Naive thymus-derived CD8-positive, alpha-beta T cell (primary cell): ENCODE measurements at places on chromosomes 13 and 19. TPM values are rescaled to one million over a fixed set of nuclear protein-coding genes. Genes with fewer than 3 reads are reported as not detected.

Gene RLN3
- polyA plus RNA-seq, result not detected

Gene KASH5
- not detected for polyA plus RNA-seq

Gene ATP8B3
- polyA plus RNA-seq, result 0.52 TPM

Gene PROZ
- not detected for polyA plus RNA-seq

Gene PCP2
- polyA plus RNA-seq, result not detected

Gene SMIM24
- polyA plus RNA-seq, result 0.43 TPM

Gene ZSCAN18
- 30.0 TPM for polyA plus RNA-seq

DNA sequence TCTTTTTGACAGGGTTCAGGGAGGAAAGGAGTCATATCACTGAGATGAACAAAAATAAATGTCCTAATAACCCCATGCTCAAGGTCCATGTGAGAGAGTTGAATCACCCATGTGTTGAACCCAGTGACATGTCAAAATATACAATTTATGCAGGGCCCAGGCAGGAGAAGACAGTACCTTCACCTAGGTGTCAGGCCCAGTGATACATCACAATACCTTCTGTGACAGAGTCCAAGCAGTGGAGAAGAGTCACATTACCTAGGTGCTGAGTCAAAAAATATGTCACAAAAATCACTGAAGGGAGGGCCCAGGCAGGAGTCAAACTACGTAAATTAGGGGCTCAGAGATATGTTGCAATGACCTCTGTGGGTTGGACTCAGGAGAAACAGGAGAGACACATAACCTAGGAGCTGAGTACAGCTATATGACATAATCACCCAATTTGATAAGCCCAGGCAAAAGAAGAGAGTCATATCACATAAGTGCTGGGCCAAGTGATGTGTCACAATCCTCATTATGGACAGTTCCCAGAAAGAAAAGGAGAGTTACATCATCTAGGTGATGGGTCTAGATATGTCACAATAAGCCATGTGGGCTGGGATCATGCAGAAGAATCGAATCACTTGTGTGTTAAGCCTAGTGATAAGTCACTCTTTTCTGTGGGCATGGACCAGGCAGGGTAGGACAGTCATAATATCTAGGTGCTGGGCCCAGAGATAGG is 13.8 kb upstream of the ZNF724 start:
- DNase-seq, result no peak

- DNase-seq, result no peak
These were observed 10.2 kb downstream of the CEACAM18 start for GRCh38 chr19:51488491-51488890.

- DNase-seq, result no peak
These were observed 1.4 kb downstream of the GGN start for GRCh38 chr19:38386300-38386970.

- no peak for DNase-seq
These were observed 2.7 kb downstream of the ZSCAN18 start for GRCh38 chr19:58095328-58095727.

DNA sequence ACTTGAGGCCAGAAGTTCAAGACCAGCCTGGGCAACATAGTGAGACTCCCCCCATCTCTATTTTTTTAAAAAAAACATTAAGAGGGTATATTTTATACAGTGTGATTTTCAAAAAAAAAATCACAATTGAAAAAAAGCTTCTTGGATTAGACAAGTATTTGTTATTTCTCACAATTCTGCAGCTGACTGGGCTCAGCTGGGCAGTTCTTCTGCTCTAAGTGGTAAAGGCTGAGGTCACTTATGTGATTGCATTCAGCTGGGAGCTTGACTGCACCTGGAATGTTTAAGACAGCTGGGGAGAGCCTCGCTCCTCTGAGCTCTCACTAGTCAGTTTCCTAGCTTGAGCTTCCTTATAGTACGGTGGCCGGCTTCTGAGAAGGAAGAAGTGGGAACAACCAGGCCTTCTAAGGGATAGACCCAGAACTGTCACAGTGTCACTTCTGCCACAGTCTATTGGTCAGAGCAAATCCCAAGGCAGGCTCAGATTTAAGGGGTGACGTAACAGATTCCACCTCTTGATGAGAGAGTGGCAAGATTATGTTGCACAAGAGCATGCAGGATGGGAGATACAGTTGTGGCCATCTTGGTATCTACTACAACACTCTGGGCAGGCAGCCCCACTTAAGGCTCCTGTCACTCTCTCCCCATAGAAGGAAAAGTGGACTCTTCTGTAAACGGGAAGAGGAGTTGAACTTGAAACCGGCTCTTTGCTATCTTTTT is 19.7 kb upstream of the IRGC start:
- no peak for DNase-seq

GRCh38 chr13:53326716-53327115 is 298.1 kb downstream of the OLFM4 start:
- no peak for DNase-seq

GRCh38 chr19:18090545-18091216 is 3.9 kb upstream of the IL12RB1 start:
- DNase-seq, result no peak

DNA sequence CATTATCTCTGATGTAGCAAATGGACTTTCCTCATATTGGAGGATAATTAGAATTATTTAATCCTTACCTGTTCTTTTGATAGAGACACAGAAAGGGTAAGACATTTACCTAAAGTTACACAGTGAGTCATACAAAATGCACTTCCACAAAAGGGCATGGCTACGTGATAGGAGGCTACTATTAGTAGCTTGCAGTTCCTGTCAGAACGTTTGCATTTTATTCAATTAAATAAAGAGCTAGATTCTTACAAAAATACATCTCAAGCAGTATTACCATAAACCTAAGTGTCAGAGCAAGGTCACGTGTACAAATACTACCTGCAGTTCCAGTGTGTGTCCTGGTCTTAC is 120.6 kb downstream of the ESD start:
- no peak for DNase-seq

DNA sequence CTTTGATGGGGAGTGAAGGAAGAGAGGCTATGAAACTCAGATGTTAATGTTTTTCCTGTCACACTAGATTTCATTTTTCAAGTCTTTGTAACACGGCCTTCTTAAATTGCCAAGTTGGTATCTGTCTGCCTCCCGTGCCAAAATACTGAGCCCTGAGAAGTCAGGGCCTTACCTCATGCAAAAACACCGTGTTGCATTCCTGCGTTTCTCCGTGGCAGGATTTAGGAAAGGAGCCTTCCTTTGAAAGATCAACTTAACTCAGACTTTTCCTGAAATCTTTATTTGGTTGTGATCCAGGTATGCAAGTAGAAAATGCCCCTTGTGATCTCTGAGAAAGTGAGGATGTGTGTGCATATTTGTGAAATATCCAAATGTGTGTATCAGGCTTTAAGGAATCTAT is 1291.0 kb upstream of the SLC10A2 start:
- DNase-seq, result no peak

DNA sequence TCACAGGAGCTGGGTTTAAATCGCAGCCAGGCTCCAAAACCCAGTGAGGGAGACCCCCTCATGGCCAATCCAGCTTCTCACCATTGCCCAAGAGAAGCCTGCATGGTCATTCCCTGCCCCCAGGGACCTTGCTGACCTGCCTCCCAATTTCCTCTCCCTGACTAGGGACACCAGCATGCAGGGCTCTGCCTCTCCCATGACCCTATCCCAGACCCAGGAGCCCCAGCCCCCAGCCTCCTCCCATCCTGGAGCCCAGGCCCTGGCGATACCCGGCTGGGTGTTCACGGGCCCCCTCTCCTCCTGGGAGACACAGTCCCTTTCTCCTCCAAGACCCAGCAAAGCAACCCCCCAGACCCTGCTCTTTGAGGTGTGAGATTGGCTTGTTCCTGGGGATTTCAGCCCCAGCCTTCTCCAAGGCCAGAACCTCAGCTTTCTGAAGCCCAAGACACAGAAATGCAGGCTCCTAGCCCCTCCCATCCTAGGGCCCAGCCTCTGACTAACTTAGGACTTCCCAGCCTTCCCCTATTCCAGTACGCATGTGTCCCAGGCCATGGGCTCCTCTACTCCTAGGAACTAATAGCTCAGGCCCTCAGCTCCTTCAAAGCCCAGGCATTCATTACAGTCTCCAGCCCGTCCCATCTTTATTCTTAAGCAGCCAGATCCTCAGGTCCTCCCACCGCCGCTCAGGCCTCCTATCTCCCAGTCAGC is 1.1 kb downstream of the GYS1 start:
- no peak for DNase-seq

DNA sequence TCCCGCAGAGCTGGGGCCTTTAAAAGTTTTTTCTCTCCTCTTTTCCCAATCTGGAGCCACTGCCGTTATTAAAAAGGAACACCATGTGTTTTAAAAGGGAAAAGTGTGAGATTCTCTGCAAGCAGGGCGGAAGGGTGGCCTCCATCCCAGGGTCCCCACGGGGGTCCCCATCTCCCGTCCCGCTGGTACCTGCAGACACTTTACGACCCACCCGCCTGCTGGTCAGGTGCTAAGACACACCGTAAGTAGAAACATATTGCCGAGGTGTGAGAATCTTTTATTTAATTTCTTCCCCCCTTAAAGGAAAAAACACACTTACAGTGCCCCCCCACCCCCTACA is 1.8 kb downstream of the CRLF1 start:
- DNase-seq, result no peak

GRCh38 chr13:32023698-32024097 is 7.9 kb upstream of the FRY start:
- no peak for DNase-seq

DNA sequence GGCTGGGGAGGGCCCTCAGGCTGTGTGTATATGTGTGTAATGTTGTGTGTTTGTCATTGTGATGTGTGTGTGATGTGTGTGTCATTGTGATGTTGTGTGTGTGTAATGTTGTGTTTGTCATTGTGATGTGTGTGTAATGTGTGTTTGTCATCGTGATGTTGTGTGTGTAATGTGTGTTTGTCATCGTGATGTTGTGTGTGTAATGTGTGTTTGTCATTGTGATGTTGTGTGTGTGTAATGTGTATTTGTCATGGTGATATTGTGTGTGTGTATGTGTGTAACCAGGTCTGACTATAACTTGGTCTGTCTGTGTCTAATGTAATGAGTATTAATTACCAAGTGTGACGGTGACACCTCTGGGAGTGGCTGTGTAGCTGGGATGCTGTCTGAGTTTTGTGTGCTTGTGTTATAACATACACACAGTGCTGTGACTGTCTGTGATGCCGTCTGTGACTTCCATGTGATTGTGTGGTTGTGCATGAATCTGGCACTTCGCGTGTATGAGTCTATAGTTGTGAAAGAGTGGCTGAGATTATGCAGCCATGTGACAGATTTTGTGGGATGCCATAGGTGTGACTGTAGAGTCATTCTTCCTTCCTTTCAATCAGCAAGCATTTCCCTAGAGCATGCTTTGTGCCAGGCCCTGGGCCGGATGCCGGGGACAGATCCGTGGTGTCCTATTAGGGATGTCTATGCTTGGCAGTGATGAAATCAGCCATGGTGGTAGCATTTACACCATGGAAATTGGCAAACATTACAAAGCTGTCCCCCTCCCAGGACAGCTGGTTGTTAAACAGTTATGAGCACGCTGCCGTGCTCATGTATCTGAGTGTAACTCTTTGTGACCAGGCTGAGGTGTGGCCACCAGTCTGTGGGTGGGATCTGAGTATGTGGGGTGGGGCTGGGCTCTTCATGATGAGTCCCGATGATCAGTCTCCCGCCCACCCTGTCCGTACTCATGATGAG is 6.4 kb downstream of the TNFSF14 start:
- no peak for DNase-seq

DNA sequence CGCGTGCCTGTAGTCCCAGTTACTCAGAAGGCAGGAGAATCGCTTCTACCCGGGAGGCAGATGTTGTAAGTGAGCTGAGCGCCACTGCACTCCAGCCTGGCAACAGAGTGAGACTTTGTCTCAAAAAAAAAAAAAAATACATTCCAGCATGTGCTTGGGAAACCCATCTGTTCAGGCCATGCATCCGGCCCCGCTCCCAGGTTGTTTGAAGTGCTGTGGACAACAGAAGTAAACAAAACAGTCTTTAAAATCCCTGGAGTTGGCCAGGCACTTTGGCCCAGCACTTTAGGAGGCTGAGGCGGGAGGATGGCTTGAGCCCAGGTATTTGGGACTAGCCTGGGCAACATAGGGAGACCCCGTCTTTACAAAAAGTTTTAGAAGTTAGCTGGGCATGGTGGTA is 3.2 kb upstream of the PTPRS start:
- no peak for DNase-seq

DNA sequence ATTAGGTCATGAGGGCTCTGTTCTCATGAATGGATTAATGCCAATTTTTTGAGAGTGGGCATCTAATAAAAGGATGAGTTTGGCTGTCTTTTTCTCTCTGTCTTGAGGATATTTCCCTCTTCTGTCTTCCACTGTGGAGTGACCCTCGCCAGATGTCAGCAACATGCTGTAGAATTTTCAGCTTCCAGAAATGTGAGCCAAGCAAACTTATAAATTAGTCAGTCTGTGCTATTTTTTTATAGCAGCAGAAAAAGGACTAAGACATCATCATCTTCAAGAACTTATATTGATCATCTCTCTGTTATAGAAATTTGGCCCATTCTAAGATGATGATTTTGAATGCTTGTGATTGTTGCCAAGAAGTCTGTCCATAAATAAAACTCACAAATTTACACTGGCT is 431.4 kb downstream of the FGF9 start:
- DNase-seq, result no peak

DNA sequence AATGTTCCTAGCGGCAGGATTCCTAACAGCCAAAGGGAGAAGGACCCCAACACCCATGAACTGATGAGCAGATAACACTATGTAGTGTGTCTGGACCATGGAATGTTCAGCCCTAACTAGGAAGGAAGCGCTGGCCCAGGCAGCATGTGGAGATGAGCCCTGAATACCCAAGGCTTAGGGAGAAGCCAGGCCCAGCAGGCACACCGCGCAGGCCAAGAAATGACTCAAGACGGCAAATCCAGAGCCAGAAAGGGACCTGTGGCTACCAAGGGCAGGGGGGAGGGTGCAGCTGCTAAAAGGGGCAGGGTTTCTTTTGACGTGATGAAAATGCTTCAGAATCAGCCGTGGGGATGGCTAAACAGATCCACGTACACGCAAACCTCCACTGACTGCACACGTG is 20.7 kb upstream of the TINCR start:
- no peak for DNase-seq

DNA sequence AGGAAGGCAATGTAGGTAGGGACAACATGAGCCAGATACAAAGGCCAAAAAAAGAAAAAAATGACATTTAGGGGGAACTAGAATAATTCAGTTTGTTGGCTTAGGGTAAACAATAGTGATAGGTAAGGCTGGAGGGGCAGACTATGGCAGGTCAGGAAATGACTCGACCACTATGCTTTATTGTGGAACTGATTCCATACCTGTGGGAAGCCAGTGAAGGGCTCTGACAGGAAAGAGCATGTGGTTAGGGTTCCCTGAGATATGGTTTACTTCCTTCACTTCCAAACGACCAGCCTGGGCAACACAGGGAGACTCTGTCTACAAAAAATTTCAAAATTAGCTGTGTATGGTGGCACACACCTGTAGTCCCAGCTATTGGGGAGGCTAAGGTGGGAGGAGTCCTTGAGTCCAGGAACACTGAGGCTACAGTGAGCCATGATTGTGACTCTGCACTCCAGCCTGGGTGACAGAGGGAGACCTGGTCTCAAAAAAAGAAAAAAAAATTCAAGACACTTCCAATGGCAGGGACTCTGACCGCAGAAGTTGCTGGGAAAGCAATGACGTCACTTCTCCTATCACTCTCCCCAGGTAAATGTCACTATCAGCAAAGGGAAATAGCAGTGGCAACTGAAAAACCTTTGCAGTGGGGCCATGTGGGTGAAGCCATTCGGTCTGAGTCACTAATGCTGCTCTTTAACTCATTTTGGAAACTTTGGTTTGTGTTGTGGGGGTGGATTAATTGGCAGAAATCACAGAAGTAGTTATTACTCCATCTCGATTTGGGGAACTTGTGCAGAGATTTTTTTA is 192.8 kb upstream of the TSC22D1 start:
- no peak for DNase-seq

GRCh38 chr13:32659736-32660135 is 73.5 kb downstream of the PDS5B start:
- DNase-seq, result no peak
